ENCODE measurements at places on chromosomes 16 and 17. TPM values are rescaled to one million over a fixed set of nuclear protein-coding genes. Genes with fewer than 3 reads are reported as not detected.

The DPEP3 gene
- total RNA-seq: not detected

The IGFALS gene
- not detected for total RNA-seq

GRCh38 chr17:6427279-6427781 lies 7.6 kb downstream of the AIPL1 start:
- DNase-seq: no peak

- no peak for DNase-seq
Measured at GRCh38 chr16:79434092-79434491, 166.4 kb downstream of the MAF start.

- peak; percentile 43 for DNase-seq
Measured at GRCh38 chr17:70144260-70144846, 25.0 kb upstream of the KCNJ2 start.

- no peak for DNase-seq
Measured at GRCh38 chr17:19361944-19362276, 613 bp downstream of the B9D1 start.

The FNDC8 gene
- total RNA-seq: not detected

DNA sequence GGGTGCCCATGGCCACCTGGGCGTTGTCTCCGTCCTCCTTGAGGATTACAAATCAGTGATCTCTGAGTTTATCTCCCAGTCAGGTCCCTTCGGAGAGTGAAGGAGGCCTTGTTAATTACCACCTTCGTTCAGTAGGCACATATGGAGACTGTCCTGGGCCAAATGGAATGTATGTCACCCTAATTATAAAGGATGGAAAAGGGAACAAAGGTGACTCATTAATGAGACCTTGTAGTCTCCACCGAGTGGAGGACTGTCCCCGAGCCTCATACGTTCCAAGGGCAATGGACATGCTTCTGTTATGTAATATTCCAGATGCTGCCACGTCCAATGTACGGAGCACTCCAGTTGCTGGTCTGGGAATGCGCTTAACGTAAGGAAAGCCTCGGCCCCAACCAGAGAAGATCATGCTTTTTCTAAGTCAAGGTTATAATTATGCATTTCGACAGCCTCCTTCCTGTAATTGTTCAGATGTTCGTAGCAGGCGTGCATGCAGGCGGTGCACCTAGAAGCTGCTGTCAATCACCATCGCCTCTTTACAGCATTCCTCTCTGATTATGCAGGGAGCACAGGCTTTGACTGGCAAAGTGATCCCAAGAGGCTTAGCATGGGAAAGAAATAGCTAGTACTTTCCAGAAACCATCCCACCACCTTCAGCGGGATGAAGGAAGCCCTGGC lies 22.4 kb upstream of the SEC14L1 start:
- DNase-seq: no peak

The ZP2 gene
- total RNA-seq: not detected

- no peak for DNase-seq
Measured at GRCh38 chr17:969811-970355, 9.7 kb downstream of the NXN start.

DNA sequence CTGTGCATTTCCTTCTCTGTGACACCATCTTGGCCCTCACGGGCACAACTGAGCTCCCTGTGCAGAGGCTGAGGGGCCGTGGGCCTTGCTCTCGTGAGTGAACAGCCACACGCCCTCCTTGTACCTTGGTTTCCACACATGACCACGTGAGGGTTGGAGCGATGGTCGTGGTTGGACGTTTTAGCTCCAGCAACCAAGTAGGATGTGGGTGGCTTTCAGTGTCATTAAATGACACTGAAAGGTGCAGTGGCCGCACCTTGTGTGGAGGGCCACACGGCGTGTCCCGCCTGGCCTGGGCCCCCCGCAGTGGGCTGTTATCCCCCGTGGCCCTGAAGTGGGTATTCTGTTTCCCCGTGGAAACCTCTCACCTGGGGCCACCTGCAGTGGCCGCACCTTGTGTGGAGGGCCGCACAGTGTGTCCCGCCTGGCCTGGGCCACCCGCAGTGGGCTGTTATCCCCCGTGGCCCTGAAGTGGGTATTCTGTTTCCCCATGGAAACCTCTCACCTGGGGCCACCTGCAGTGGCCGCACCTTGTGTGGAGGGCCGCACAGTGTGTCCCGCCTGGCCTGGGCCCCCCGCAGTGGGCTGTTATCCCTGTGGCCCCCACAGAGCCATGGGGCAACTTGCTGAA lies 28.2 kb downstream of the ACSF3 start:
- no peak for DNase-seq

GRCh38 chr17:57537524-57538410 lies 207.3 kb downstream of the CCDC182 start:
- DNase-seq: no peak

The LUC7L gene
- total RNA-seq: 30.2 TPM
